H7 (cell line): ENCODE measurements at places on chromosomes 4 and X.

DNA sequence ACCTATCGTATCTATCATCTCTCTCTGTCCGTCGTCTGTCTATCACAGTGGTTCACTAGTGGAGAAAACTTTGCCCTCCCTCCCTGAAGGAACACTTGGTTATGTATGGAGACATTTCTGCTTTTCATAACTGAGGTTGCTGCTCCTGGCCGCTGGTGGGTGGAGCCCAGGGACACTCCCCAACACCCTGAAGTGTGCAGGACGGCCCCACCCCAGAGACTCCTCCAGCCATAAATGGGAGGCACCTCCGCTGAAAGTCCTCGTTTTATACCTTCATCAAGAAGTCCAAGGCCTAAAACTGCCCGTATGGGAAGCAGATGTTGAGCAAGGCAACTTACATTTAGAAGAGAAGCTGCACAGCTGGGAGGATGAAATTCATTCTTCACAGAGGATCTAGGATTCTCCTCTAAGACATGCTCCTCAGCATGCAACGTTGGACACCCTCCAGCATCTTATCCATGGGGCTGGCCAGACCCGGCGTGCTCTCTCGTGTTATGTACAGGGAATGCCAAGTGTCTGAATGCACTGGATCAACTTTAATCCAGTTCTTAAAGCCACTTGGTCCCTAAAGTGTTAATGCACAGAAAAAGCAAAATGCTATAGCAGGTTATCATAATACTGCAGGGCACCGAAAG lies 43.5 kb downstream of the PRKX start:
- no peak for DNase-seq

- DNase-seq: peak; percentile 62
These were observed 21.5 kb downstream of the HAND2 start for GRCh38 chr4:173508386-173509035.

GRCh38 chr4:71241501-71242288 lies 97.1 kb upstream of the SLC4A4 start:
- no peak for DNase-seq

GRCh38 chrX:19846995-19847790 lies 40.2 kb downstream of the SH3KBP1 start:
- DNase-seq: peak; percentile 24

- DNase-seq: no peak
These were observed 82.7 kb downstream of the MANBA start for GRCh38 chr4:102678107-102678506.

GRCh38 chr4:55364691-55365344 lies 18.8 kb downstream of the SRD5A3 start:
- peak; percentile 35 for DNase-seq

- DNase-seq: peak; percentile 54
These were observed 2.8 kb upstream of the CLCN5 start for GRCh38 chrX:49919617-49920016.

DNA sequence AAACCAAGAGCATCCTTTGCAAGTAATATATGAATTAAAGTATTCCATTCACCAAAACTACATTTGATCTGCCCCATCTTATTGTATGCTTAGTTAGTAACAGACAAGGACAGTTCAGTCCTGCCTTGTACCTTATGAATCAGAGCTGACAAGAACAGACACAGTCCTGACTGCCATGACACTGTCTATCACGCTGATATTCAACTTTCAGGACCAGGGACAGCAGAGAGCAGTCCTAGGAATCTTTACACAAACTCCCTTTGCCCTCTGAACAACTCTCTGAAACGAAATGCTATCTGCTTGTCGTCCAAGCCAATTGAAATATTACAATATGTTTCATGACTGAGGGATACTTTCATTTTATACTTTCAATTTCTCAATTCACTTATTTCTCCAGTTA lies 268.6 kb upstream of the VCX start:
- no peak for DNase-seq

DNA sequence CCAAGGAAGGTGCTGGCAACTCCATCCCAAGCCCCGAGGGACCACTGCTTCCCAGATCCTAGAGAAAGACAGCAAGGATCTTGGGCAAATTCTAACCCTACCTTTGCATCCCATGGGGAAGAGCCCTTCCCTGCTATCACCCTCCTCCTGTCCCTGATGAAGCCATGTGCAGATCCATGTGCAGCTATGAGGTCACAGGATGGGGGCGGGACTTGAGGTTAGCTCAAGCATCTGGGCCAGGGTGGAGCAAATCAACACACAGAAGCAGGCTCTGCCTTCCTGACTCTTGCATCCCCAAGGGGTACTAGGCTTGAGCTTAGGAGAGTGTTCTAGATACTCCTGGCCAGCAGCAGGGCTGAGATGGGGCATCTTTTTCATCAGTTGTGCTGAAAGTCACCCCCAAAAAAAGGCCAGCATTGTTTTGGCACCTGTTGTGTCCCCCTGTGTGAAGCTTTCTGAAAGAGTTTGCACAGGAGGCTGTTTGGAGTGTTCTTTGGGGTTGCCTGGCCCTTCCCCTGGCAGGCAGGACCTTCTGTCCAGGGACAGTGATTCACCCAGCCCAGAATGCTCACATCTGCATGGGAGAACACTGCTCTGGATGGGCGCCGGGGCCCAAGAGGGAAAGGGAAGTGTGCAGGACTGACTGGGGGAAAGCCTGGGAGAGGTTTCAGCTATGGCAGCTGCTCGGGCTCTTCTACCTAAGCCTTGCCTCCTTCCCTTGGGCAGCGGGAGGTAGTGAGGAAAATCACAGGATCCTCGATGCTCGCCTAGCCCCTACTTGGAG lies 50.8 kb downstream of the PRPS1 start:
- DNase-seq: no peak

DNA sequence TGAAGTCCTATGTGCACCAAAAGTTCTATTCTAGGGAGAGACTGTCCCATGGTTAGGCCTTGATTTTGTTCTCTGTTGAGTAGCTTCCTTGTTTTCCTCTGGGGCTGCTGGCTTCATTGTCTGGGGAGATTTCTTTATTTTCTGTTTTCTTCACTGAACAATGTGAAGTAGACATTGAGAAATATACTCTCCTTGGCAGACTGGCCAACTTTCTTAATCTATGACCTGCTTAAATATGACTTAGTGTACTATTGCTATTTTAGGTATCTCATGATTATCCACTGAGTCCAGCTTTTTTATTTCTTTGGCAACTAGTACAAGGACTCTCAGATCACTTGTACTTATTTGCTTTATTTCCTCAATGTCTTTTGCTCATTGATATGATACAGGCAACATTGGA lies 1594.6 kb downstream of the ARAP2 start:
- no peak for DNase-seq

DNA sequence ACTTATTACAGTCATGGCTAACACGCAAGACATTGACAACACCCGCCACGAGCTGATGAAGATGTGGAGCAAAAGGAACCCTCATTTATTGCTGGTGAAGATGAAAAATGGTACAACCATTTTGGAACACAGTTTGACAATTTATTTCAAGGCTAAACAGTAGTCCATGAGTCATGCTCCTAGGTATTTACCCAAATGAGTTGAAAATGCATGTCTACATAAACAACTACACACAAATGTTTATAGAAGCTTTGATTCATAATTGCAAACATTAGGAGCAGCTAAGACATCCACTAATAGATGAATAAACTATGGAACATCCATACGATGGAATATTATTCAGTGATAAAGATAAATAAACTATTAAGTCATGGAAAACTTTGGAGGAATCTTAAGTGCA lies 580.1 kb downstream of the RAPGEF2 start:
- DNase-seq: no peak

- DNase-seq: no peak
These were observed 43.7 kb upstream of the XK start for GRCh38 chrX:37641859-37642258.

DNA sequence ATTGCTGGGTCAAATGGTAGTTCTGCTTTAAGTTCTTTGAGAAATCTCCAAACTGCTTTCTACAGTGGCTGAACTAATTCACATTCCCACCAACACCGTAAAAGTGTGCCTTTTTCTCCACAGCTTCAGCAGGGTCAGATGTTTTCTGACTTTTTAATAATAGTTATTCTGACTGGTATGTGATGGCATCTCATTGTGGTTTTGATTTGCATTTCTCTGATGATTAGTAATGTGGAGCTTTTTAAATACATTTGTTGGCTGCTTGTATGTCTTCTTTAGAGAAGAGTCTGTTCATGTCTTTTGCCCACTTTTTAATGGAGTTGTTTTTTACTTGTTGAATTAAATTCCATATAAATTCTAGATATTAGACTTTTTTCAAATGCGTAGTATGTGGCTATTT lies 257.5 kb upstream of the ANKRD50 start:
- no peak for DNase-seq

GRCh38 chr4:5037553-5038551 lies 13.4 kb upstream of the STK32B start:
- DNase-seq: no peak

DNA sequence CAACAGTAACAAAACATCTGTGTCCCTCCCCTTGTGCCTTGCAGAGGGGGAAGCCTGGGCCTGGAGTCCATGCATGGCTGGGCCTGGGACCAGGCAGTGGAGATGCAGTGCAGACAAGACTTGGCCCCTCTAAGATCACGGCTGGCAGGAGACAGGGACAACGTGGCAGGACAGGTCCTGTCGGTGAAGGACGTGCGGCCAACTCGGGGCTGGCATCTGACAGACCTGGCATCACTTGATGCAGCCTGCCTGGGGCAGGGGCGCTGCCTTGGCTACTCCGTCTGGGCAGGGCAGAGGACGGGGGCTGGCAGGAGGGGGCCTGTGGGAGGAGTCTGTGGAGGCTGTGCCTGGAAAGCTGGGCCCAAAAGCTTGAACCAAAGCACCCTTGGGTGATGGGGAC lies 112.1 kb downstream of the CPZ start:
- peak; percentile 29 for DNase-seq

- DNase-seq: no peak
These were observed 60.1 kb downstream of the GRIA2 start for GRCh38 chr4:157280673-157281072.

GRCh38 chr4:25437926-25438325 lies 60.9 kb downstream of the ANAPC4 start:
- no peak for DNase-seq

DNA sequence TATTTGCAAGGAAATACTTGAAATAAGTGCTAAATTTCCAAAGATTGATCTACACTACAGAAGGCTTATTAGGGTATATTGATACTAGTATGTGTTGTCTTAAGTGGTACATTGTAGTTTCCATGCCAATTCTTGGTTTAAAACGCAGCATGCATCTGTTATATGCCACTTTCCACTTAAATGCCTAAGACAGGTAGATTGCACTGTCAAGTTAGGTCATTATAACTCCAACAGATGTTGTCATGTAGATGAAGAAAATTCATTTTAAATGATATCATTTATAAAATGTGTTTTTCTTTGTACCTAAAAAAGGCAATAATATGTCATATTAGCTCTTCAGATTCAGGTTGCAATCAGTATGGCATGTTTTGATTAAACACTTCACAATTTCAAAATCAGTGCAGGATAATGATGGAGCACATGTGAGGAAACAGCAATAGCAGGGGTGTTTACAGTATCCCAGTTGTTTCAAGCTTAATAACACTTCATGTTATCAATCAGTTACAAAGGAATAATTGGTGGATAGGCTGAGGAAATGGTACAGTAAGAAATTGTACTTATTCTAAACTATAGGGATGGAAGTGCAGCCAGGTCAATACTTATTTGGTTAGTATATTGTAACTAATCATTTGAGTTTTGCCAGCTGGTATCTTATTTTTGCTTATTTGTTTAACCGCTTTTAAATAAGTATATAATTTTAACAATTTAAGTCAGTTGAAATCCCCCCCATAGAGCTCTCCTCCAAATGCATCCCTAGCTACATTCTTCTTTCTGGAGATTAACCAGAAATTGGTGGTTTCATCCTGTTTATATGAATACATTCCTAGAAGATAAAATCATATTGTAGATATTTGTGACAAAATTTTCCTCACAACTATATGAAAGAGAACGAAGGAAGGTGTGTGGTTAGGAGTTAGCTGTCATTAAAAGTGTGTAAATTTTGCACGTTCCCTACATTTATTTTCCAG lies 454.4 kb upstream of the ATOH1 start:
- DNase-seq: no peak

DNA sequence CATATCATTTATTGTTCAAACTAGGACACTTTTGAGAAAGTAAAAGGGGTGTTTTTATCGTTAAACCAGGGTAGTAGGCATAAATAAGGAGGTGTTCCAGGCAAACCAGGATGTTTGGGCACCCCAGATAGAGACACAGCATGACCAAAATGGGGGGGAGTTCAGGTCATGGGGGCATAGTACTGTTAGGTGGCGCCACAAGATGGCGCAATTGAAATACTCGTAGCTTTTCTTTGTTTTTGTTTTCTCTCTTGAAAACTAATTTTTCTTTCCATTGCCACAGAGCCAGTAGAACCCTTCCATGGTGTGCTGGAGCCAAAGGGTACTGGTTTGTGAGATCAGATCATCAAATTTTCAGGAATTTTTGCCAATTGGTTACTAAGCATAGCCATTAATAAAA lies 283.4 kb downstream of the BCOR start:
- peak; percentile 62 for DNase-seq

DNA sequence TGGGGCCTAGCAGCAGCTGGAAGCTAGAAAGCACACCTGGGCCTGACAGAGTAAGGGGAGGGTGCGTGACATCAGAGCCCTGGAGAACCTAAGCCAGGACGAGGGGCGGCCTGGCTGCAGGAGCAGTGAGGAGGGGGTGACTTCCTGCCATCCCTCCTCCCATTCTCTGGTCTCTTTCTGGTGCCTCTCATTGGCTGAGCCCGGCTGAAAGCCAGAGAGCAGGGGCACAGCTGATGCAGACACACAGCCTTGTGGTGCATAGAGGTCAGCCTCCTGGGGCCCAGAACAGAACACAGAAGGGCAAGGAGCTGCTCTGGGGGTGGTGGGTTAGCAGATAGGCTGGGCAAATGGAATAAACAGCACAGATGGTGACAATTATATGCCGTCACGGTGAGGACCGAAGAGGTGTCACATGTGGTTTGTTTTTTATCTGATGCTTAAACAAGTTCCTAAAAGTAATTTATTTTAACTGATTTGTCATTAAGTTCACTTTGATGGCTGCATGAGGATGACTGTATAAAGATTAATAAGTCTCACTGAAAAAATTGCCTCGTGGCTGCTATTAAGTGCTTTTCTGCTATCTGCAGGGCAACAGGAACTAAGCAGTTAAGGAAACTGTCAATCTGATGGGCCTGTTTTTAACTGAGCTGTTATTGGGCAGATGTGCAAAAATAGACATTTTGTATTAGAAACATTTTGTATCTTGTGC lies 102.0 kb downstream of the FNIP2 start:
- peak; percentile 74 for DNase-seq

DNA sequence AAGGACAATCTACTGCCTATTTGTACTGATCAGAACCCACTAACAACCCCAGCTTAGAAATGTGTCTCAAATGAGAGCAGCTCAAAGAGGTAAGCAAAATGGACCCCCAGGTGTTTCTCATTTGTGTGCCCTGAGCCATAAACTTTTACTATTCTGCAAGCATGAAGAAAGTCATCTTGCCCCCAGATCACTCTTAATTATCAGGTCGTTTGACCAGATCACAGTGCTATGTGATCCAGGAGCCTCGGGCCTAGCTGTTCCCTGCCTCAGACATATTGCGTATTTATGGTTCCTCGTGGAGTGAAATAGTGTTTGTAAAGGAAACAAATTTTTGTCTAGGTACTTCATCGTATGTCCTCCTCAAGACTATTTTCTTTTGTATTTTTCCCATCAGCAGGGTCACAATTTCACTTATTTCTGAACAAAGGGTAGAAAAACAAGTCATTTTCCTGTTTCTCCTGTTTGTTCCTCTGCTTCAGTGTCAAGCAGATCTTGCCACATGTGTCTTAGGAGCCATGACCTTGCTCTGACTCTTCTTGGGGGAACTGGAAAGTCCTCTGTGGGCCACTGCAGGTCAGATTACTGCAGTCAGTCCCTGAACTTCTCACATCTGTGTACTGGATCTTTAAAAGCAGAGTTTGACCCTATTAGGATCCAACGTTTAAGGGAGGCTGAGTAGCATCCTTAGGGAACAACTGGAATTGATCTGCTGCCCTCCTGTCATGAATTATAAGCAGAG lies 194.9 kb downstream of the PALLD start:
- DNase-seq: no peak
